Inflammatory macrophage (primary cell): ENCODE measurements at places on chromosomes 7 and 10.
A peak's percentile ranks its signal among the peaks of the same experiment; 100 is the strongest.

- no peak for DNase-seq
Measured at GRCh38 chr7:33547880-33548279, 357.5 kb upstream of the BMPER start.

GRCh38 chr10:96176985-96177384, 46.9 kb downstream of the ZNF518A start:
- no peak for DNase-seq

DNA sequence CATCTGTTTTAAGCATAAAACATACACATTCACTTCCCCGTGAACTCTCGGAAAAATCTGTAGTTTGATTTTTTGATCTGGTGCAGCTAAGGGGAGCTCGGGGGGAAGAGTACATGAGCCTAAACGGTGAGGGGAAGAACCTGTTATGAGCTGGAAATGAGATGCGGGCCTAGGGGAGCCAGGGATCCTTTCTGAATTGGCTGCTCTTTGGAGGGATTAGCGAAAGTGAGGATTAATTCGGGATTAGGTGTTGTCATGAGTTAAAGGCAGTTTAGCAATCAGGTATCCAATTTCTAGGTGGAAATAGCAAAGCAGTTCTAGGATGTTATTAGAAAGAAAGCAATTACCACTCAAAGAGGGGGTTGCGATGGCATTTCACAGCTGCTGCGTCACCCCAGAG, 51.1 kb upstream of the ADARB2 start:
- no peak for DNase-seq

GRCh38 chr10:101014966-101015581, 15.5 kb downstream of the LZTS2 start:
- peak; percentile 53 for DNase-seq

DNA sequence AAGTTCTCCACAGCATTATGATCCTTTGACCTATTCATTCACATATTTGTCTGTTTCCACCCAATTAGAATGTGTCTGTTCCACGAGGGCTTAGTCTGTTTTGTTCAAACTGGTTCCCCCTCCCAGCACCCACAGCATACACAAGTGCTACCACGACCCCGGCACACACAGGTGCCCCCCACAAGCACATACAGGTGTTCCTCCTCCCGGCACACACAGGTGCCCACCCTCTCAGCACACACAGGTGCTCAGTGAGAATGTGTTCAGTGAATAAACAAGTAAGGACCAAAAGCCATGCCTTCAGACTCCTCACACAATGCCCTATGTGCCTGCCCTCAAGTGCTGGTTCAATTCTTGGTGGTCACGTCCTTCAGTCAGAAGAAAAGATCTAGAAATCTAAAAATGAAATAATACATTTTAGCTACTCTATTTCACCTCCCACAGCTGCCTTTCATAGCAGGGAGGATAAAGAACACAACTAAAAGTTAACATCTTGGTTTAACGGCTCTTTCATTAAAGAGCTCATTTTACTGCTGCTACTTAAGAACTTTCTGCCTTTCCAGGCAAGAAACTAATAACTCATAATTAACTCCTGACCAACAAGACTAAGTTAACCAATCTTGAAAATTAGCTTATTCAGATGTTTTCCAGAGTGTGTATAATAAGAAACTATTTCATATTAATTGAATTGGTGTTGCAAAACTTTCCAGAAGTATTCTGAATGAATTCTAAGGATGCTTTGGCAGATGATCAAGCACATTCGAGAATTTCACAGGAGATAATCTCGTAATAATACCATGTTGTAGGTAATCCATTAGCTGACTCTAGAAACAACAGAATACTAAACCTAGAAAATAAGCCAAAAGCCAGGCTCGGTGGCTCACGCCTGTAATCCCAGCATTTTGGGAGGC, 2.3 kb downstream of the DNMBP start:
- no peak for DNase-seq

DNA sequence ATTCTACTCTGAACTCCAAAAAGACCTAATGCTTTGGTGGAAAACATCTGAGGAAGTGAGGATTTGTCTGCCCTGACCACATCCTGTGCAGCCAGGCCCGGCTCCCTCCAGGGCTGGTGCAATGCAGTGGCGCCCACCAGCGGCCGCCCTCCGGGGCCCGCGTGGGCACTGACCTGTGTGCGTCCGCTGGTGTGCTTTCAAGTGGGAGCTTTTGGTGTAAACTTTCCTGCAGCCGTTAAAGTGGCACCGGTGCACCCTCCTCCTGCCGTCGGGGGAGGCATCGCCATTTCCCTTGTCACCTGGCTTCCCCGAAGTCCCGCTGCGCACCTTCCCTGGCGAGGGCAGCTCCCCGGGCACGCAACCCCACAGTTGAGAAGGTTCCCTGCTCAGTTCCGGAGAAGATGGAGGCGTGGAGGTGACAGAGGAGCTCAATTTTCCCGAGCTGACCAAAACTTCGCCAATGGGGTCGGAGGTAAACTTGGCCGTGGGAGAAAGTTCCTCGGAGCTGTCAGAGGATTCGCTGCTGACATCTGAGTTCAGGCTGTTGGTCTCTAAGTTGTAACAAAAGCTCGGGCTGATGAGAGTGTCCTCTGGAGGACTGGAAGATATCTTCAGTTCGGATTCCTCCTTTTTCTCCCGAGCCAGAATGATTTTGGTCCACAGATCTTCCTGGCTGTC, 3.4 kb downstream of the KLF6 start:
- peak; percentile 81 for DNase-seq

GRCh38 chr7:29442146-29442545, 121.5 kb upstream of the PRR15 start:
- no peak for DNase-seq

DNA sequence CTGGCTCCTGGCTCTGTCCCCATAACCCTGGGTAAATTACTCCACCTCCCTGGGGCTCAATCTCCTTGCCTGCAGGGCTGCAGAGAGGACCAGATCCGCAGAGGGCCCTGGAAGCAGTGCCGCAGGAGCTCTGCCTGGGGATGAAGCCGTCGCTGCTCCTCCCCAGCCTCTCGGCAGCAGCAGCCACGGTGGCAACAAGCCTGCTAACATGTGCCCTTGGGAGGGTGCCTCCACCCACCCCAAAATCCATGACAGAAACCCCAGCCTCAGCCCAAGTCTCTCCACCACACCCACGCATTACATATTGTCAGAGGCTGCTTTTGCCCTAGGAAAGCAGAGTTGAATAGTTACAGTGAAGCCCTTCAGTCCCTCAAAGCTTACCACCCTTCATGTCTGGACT, 486.4 kb upstream of the FOXK1 start:
- no peak for DNase-seq

- DNase-seq: no peak
Measured at GRCh38 chr10:117504562-117504961, 38.0 kb upstream of the EMX2 start.

- no peak for DNase-seq
Measured at GRCh38 chr7:42964849-42965805, 33.0 kb downstream of the MRPL32 start.

GRCh38 chr10:86569335-86569734, 47.7 kb upstream of the WAPL start:
- DNase-seq: no peak

GRCh38 chr10:78015546-78015945, 13.8 kb downstream of the POLR3A start:
- no peak for DNase-seq

GRCh38 chr7:123355576-123356190, 155.9 kb upstream of the SLC13A1 start:
- DNase-seq: no peak

- no peak for DNase-seq
Measured at GRCh38 chr7:121313220-121313792, 15.5 kb upstream of the WNT16 start.

- no peak for DNase-seq
Measured at GRCh38 chr7:122942765-122943164, 52.7 kb downstream of the TAS2R16 start.

DNA sequence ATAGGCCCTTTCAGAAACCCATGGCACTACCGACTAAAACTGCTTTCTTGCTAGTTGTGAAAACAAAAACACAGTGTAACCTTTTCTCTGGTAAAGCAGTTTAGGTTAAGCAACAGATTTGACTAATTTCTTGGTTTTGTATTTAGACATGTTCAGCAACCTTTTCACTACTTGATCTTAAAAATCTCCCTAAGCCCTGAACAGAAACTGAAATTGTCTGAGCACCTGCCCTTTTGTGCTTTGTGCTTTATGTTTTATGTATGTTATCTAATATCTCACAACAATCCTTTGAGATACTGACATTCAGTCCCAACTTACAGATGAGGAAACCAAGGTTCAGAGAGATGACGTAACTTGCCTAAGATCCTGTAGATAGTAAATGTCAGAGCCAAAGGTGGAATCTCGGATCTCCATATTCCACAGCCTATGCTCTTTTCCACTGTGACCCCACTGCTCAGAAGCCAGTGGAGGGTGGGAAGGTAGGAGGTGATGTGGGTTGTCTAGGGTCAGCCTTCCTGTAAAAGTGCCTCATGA, 146.6 kb downstream of the LCOR start:
- DNase-seq: no peak

DNA sequence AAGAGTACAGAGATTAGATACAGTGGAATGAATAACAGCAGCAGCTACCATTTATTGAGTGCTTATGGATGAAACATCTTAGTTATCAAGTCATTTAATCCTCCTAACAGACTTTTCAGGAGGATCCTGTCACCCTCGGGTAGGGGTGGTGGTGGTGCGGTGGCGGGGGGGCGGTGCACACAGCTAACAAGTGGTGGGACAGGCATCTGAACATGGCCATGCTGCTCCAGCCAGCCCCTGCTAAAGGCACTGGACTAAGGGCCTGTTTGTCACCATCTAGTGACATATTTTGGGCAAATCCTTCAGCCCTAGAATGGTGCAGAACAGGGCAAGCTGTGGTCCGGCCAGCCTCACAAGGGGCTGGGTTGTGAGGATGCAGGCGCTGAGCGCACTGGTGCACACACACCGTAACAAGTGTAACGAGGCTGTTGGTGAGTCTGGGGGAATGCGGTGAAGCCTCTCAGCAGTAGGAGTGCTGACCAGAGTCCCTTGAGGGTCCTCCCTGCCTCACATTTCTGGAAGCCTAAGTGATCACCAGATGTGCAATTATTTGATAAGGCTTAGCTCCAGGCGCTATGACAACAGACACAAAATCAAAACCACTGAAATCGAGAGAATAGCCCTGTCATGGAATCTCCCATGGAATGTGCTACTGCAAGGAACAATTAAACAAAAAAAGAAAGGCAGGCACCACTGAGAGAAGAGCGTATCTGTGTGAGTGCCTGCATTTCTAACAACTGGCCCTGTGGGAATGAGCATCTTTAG, 102.2 kb downstream of the RNF216 start:
- no peak for DNase-seq

DNA sequence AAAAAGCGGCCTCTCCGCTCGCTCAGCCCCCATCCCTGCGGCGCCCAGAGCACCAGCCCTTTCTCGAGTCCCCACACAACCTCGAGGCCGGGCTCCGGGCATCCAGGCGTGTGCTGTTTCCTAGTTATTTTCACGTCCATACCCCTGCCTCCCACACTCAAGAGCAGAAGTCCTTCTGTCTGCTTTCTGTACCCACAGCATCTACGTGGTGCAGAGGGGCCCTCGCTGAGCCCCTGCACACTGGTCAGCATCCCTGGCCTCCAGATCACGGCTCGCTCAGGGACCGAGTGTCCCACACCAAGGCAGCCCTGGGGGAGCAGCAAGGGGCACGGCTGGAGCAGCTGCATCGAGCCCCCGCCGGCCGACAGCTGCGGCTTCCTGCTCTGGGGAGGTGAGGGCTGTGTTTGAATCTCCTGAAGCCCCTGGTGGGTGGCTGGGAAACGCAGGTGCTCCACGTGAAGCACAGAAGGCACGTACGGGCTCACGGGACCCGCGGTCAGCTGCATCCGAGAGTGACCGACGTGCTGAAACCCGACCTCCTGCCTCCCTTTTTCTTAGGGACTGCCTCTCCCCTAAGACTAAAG, 333.1 kb downstream of the DNAJB6 start:
- DNase-seq: no peak

- DNase-seq: peak; percentile 59
Measured at GRCh38 chr7:27210441-27211083, 10.7 kb upstream of the HOXA13 start.

DNA sequence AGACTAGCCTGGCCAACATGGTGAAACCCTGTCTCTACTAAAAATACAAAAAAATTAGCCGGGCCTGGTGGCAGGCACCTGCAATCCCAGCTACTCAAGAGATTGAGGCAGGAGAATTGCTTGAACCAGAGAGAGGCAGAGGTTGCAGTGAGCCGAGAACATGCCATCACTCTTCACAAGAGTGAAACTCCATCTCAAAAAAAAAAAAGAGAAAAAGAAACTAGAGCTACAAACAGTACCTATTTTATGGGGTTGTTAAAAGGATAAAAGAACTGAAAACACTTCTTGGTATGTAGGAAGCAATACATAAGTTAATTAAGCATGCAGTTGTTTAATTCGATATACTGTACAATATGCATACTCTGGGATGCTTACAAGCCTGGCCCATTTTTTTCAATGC, 216.9 kb downstream of the SORCS1 start:
- DNase-seq: no peak

DNA sequence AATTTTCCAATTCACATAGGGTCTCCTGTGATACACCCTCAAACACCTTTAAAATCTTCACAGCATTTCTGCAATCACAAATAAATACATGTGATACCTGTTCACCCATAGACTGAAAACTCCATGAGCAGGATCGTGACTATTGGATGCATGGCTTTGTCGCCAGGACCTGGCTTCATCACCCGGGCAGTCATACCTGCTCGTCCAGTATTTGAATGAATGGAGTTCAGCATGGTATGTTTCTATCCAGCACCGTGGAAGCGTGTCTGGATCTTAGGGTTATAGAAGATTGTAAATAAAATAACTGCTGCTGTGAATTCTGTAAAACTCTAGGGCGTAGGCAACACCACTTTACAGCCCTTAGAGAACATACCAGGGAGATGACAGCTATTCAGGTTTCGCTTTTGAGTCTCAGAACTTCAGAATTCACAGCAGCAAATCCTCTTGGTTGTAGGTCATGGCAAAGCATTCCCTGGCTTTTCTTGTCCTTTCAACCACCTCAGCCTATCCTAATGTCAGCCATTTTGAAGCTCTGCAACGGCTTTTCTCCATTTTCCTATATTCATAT, 47.4 kb upstream of the USP6NL start:
- no peak for DNase-seq

- no peak for DNase-seq
Measured at GRCh38 chr7:21960922-21961321, 15.2 kb upstream of the CDCA7L start.

- DNase-seq: no peak
Measured at GRCh38 chr10:71209731-71210541, 2.4 kb upstream of the UNC5B start.

GRCh38 chr7:108001764-108002725, 916 bp downstream of the LAMB1 start:
- DNase-seq: no peak
